PC-3 (cell line): ENCODE measurements at places on chromosomes 5 and 9. TPM values are rescaled to one million over a fixed set of nuclear protein-coding genes. Genes with fewer than 3 reads are reported as not detected.

GRCh38 chr5:54792611-54793404 is 192.6 kb downstream of the ESM1 start:
- no peaks in the 10 kb centered on the region for H3K36me3 ChIP-seq
- no peak overlapping the region for H3K27ac ChIP-seq
- peaks cover 19% of the 10 kb centered on the region for H3K4me1 ChIP-seq
- no peak overlapping the region for H3K4me3 ChIP-seq
- H3K27me3 ChIP-seq, result no peaks in the 10 kb centered on the region

- peaks cover 28% of the 10 kb centered on the region for H3K4me1 ChIP-seq
- no peaks in the 10 kb centered on the region for H3K36me3 ChIP-seq
- no peaks in the 10 kb centered on the region for H3K27me3 ChIP-seq
- H3K4me3 ChIP-seq, result no peak overlapping the region
- no peak overlapping the region for H3K27ac ChIP-seq
- DNase-seq, result no peak
These were observed 60.1 kb upstream of the TGFBR1 start for GRCh38 chr9:99044827-99045226.

GRCh38 chr9:137973829-137974416 is 96.3 kb downstream of the CACNA1B start:
- no peaks in the 10 kb centered on the region for H3K36me3 ChIP-seq
- H3K4me3 ChIP-seq, result no peak overlapping the region
- no peaks in the 10 kb centered on the region for H3K4me1 ChIP-seq

- H3K27ac ChIP-seq, result no peak overlapping the region
- H3K27me3 ChIP-seq, result no peaks in the 10 kb centered on the region
- no peak for DNase-seq
- no peaks in the 10 kb centered on the region for H3K36me3 ChIP-seq
These were observed 500.1 kb downstream of the CCDC171 start for GRCh38 chr9:16052757-16053530.

DNA sequence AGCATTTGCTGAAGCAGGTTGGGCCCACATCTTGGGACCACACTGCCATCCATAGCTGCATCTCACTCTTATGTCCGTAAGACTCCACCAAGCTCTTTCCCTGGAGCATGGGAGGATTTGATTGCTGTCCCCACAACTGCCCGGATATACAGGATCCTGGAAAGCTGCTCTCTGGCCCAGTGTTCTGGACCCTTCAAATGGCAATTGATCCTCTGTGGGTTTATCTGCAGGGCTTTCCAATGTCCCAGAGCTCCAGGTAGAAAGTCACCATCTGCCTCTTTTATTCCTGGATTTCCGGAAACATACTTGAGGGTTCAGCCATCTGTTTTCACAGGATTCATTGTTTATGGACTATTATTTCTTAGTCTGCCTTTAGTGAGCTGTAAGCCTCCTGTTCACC is 214.6 kb downstream of the SREK1 start:
- H3K36me3 ChIP-seq, result no peaks in the 10 kb centered on the region
- DNase-seq, result no peak
- no peaks in the 10 kb centered on the region for H3K27me3 ChIP-seq
- H3K4me1 ChIP-seq, result no peaks in the 10 kb centered on the region
- no peak overlapping the region for H3K4me3 ChIP-seq

DNA sequence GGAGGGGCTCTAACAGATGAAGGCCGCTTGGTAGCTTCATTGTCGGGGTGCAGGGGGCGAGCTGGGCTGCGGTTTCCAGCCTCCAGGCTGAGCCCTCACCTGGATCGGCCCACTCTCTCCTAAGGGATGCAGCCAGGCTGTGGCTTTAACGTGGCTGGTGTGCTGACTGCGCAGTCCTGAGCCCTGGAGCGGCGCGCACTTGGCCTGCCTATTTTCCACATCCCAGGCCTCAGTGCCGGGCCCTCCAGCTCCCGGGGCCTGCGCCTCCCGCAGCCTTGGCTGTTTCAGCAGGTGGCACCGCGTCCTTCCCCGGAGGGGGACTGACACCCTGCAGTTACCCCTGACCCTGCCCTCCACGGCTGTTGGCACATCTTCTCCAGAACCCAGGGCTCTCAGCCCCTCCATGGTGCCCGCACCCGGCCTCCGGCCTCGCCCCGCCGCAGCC is 1.4 kb downstream of the RNU6ATAC start:
- H3K4me1 ChIP-seq, result no peaks in the 10 kb centered on the region; the same call in 1 of the 2 replicates
- no peak overlapping the region for H3K4me3 ChIP-seq
- no peak overlapping the region for H3K27ac ChIP-seq
- DNase-seq, result no peak

DNA sequence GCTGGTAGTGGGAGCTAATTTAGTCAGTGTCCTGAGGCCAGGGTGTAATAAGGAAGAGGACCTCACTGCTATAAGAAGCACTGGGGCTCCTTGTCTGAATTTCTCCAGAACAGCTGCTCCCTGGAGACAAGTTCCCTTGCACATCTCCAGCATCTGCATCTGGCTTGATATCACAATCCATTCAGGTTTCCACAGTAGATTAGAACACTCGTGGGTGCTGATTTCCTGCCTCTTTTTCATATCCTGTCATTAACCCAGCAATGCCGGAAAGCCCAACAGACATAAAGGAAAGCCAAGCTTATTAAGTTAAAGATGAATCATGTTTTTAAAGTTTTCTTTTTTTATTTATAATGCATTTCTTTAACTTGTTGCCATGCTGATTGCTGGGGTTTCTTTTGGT is 232.3 kb upstream of the WWC1 start:
- peaks cover 37% of the 10 kb centered on the region for H3K27me3 ChIP-seq
- H3K36me3 ChIP-seq, result no peaks in the 10 kb centered on the region
- H3K27ac ChIP-seq, result no peak overlapping the region
- no peak for DNase-seq
- no peaks in the 10 kb centered on the region for H3K4me1 ChIP-seq

GRCh38 chr9:110058304-110058953 is 149.5 kb downstream of the C9orf152 start:
- H3K27me3 ChIP-seq, result no peaks in the 10 kb centered on the region
- DNase-seq, result peak; percentile 79
- H3K4me3 ChIP-seq, result no peak overlapping the region
- peaks cover 11% of the 10 kb centered on the region for H3K4me1 ChIP-seq

DNA sequence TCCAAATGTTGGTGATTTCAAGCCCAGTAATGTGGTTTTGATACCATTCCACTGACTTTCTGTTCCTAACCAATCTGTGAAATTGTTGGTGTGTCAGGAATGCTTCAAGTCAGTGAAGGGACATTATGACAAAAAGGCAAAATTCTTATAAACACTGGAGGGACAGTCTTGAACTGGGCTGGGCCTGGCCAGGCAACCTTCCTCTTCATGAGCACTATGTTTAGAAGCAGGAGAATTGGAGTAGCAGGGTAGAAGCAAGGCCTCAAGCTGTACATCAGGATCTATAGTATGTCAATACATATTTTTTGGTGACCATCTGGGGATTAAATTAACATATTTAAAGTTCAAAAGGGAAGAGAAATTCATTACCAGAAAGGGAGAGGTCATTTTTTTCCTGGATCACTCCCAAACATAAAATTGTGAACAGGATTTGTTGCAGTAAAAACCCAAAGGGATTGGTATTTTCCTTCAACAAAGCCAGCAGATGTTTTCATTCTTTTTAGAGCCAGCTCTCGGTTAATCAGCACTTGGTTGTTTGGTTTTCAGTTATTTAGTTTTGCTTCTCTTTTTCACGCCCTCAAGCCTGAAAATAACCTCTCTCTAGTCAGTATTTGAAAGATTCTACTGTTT is 77.9 kb upstream of the PIK3R1 start:
- H3K4me3 ChIP-seq, result no peak overlapping the region
- no peaks in the 10 kb centered on the region for H3K36me3 ChIP-seq
- no peak for DNase-seq
- H3K27ac ChIP-seq, result no peak overlapping the region
- no peaks in the 10 kb centered on the region for H3K27me3 ChIP-seq

DNA sequence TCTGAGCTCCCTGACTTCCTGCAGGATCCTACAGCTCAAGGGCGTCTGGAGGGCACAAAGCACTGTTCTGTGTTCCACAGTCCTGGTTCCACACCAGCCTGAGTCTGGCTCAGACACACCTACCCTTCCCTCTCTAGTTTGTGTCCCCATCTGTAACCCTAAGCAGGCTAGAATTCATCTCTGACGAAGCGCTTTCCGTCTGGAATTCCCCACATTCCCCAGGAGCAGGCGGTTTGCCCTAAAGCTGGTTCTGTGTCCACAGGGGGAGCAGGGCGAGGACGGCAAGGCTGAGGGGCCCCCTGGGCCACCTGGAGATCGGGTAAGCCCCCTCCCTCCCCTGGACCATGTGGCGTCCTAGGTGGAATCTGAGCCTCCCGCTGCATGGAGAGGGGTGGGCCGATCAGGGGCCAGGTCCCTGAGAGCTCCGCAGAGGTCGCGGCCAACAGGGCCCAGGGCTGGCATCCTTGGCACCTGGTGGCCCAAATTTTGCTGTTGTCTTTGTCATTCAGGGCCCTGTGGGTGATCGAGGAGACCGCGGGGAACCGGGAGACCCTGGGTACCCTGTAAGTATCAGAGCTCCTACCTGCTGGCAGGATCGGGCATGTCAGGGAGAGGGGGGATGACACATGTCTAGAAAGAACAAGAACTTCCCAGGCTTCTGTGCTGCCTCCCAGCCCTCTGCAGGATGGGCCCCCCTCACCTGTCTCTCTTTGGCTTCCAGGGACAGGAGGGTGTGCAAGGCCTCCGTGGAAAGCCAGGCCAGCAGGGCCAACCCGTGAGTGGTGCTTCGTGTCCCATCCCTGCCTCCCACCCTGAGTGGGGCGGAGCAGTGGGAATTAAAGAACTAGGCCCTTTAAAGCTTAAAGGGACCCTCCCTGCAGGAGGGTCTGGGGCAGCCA is 34.5 kb upstream of the ORM1 start:
- peaks cover 9% of the 10 kb centered on the region for H3K4me1 ChIP-seq
- no peak overlapping the region for H3K27ac ChIP-seq
- no peak overlapping the region for H3K4me3 ChIP-seq
- H3K36me3 ChIP-seq, result no peaks in the 10 kb centered on the region
- H3K27me3 ChIP-seq, result no peaks in the 10 kb centered on the region

GRCh38 chr5:143399616-143400540 is 3.6 kb downstream of the NR3C1 start:
- DNase-seq, result no peak
- peaks cover 65% of the 10 kb centered on the region for H3K4me1 ChIP-seq
- no peak overlapping the region for H3K27ac ChIP-seq
- no peaks in the 10 kb centered on the region for H3K27me3 ChIP-seq

- H3K27me3 ChIP-seq, result no peaks in the 10 kb centered on the region
- DNase-seq, result no peak
- no peaks in the 10 kb centered on the region for H3K36me3 ChIP-seq
- H3K4me1 ChIP-seq, result no peaks in the 10 kb centered on the region
- no peak overlapping the region for H3K4me3 ChIP-seq
These were observed 362.7 kb downstream of the CSNK1G3 start for GRCh38 chr5:123874600-123875201.

DNA sequence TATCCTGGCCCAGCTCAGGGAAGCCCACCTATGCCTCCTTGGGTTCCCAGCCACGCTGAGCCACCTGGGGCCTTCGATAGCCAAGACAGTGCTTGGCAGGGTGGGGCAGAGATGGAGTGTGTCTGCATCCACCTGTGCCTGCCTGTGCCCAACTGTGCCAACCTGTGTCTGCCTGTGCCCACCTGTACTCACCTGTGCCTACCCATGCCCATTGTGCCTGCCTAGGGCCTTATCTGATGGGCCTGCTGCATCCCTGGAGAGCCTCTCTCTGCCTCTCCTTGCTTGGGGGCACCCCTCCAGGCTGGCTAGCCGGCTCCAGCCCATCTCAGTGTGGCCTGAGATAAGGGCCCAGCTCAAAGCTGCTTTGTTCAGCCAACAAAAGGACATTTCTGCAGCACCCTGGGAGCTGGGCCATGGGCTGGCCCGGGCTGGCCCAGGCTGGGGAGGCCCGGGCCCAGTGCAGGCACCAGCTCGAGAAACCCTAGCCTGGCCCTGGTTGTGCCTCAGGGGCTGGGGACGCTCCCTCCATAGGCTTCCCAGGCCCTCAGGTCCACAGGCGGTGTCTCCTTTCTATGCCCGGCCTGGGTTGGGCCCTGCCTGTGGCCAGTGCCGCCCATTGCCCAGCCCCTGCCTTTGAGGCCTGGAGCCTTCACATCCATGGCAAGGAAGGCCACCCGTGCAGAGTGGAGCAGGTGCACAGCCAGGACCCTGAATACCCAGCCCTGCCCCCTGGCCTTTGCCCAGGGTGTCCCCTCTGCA is 37.3 kb upstream of the NOTCH1 start:
- DNase-seq, result no peak
- no peaks in the 10 kb centered on the region for H3K4me1 ChIP-seq
- H3K27me3 ChIP-seq, result no peaks in the 10 kb centered on the region
- H3K36me3 ChIP-seq, result no peaks in the 10 kb centered on the region
- H3K27ac ChIP-seq, result no peak overlapping the region

GRCh38 chr9:33161011-33161588 is 6.0 kb downstream of the B4GALT1 start:
- peaks cover 85% of the 10 kb centered on the region for H3K4me1 ChIP-seq
- H3K27ac ChIP-seq, result peak overlapping the region; percentile 100
- no peaks in the 10 kb centered on the region for H3K36me3 ChIP-seq
- no peaks in the 10 kb centered on the region for H3K27me3 ChIP-seq

DNA sequence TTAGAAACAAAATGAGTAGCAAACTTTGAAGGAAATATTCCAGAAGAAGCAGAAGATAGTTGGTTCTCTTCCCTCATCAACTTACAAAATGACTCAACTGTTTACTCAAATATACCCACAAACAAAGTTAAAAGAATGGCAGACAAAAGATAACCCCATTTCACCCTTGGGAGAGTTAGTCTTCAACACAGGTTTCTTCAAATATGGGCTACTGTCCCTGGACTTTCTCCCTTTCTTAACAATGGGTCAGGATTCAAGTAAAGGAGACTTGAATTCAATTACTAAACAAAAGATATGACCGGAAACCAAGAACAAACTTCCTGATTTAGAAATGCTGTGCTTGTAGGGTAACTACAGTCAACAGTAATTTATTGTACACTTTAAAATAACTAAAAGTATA is 14.2 kb downstream of the RFX3 start:
- no peak for DNase-seq
- H3K4me1 ChIP-seq, result peaks cover 20% of the 10 kb centered on the region
- H3K36me3 ChIP-seq, result no peaks in the 10 kb centered on the region
- no peak overlapping the region for H3K27ac ChIP-seq

The OR1J2 gene
- total RNA-seq, result not detected in 2 replicates

The TAF11L5 gene
- total RNA-seq, result not detected in 2 replicates

The CSF1R gene
- not detected in 2 replicates for total RNA-seq

The SHC3 gene
- total RNA-seq, result 0.63 and 0.66 TPM in 2 replicates

The DNAI1 gene
- total RNA-seq, result not detected in 2 replicates

The PCDHA10 gene
- 0.04 and 0.23 TPM in 2 replicates for total RNA-seq

The OR1L4 gene
- total RNA-seq, result not detected in 2 replicates
